Activated naive CD4-positive, alpha-beta T cell treated with anti-CD3 and anti-CD28 coated beads, Interleukin-2, amount 50 U/mL, for 72 hours (primary cell): ENCODE measurements at places on chromosomes 7 and 10.

GRCh38 chr10:95556994-95557767 lies 4.0 kb downstream of the SORBS1 start:
- DNase-seq: no peak

DNA sequence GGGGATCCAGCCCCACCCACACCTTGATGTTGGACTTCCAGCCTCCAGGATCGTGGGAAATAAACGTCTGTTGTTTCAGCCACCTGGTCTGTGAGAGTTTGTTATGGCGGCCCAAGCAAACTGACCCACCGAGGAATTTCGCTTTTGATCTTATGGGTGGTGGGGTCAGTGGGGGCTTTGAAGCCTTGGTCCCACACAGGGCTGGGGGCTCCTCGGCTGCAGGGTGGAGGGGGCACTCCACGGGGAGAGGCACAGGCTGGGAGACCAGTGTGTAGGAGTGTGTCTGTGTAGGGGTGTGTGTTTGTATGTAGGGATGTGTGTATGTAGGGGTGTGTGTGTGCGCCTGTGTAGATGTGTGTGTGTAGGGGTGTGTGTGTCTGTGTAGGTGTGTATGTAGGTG lies 48.1 kb upstream of the PSMG3 start:
- no peak for DNase-seq

DNA sequence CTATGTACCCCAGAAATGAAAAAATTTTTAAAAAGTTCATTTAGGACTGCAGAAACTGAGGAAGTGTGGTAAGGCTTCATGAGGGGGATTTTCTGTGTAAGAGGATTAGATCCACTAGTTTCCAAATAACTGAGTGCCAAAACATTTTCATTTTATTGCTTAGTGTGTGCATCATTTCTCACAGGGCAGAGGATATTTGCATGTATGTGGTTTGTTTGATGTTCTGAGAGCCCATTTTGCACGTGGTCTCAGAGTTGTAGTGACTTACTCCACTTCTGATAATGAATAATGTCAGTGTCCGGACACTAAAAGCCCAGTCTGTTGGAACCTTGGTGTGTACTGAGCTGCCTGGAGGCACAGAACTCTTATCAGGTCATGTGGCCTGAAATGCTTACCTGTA lies 299.9 kb downstream of the AUTS2 start:
- DNase-seq: no peak

GRCh38 chr10:17981766-17982380 lies 30.2 kb downstream of the SLC39A12 start:
- no peak for DNase-seq

DNA sequence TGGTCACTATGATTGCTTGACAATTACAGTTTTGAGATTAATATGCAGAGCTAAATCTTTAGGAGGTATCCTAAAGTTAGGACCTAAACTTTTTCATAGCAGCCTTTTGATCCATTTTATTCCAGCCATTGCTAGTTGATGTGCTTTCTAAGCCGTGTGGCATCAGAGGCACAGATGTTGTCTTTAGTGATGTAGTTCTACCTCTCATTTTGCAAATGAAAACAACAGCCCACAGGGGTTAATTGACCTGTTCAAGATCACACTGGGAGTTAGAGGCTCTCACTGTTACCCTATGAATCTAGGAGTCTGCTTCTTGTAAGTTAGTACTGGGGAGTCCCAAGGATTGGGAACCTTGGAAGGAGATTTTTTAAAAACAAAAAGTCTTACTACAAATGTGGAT lies 10.6 kb downstream of the AUTS2 start:
- DNase-seq: no peak

- no peak for DNase-seq
Measured at GRCh38 chr10:28180654-28181053, 122.2 kb downstream of the MPP7 start.

- no peak for DNase-seq
Measured at GRCh38 chr10:80288849-80289248, 609 bp downstream of the MAT1A start.
